ENCODE measurements at places on chromosomes 13 and 19.

DNA sequence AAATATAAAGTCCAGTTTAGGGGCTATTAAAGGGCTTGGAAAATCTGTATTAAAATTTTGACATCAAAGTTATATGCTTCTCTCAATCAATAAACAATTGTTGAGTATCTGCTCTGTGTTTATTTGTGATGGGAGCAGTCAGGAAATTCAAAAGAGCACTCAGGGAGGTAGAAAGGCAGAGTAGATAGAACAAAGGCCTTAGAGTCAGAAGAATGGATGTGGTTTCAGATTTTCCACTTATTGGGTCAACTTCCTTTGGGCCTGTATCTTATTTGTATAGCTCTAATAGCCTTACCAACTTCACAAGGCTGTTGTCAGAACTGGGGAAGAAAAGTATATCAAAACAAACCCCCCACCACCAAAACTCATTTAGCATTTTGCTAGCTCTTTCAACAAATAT lies 302.6 kb downstream of the SPRY2 start:
- no peaks in the 10 kb centered on the region for H3K27me3 ChIP-seq
- DNase-seq: no peak
- H3K4me3 ChIP-seq: no peak overlapping the region
- no peaks in the 10 kb centered on the region for H3K36me3 ChIP-seq
- H3K27ac ChIP-seq: no peak overlapping the region

DNA sequence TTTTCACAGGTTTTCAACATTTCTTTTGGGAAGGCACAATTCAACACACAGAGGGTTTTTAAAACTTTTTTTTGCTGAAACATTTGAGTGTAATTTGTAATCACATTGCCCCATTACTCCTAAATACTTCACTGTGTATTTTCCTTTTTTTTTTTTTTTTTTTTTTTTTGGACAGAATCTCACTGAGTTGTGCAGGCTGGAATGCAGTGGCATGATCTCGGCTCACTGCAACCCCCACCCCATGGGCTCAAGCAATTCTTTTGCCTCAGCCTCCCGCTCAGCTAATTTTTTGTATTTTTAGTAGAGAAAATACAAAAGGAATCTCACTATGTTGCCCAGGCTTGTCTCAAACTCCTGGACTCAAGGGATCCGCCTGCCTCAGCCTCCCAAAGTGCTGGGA lies 14.8 kb upstream of the DNAJC15 start:
- no peak overlapping the region for H3K4me3 ChIP-seq
- no peak for DNase-seq
- no peaks in the 10 kb centered on the region for H3K27me3 ChIP-seq
- H3K4me1 ChIP-seq: peaks cover 10% of the 10 kb centered on the region
- no peak overlapping the region for H3K27ac ChIP-seq
- H3K36me3 ChIP-seq: no peaks in the 10 kb centered on the region

DNA sequence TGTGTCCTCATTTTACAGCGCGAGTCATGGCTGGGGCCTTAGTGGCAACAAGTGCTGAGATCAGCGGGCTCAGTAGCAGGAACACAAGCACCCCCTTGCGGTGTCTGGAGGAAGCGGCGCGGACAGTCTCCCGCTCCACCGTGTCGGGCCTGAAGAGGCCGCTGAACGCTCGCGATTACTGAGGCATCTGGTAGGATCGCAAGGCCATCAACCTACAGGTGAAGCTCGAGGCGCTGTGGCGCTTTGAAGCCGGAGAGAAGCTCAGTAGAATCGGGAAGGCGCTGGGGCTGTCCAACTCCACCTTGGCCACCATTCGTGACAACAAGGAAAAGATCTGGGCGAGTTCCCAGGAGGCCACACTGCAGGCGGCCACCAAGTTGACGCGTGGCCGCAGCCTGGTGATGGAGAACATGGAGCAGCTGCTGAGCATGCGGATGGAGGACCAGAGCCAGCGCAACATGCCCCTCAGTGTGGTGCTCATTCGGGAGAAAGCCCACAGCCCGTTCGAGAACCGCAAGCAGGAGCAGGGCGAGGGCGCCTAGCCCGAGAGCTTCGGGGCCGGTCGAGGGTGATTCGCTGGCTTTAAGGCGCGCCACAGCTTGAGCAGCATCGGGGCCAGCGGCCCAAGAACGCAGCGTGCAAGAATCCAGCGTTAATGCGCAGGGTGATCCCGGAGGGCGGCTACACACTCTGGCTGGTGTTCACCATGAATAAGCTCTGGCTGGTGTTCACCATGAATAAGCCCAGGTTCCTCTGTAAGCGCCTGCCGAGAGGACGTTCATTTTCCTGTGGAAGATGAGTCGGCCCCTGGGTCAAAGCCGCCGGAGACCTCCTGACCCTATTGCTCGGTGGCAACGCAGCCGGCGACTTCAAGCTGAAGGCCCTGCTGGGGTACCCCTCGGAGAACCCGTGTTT lies 8.3 kb upstream of the MZF1 start:
- no peak overlapping the region for H3K27ac ChIP-seq
- H3K36me3 ChIP-seq: peaks cover 19% of the 10 kb centered on the region
- H3K4me3 ChIP-seq: no peak overlapping the region
- H3K4me1 ChIP-seq: no peaks in the 10 kb centered on the region
- H3K27me3 ChIP-seq: no peaks in the 10 kb centered on the region

- H3K4me1 ChIP-seq: no peaks in the 10 kb centered on the region
- no peak overlapping the region for H3K4me3 ChIP-seq
- no peaks in the 10 kb centered on the region for H3K27me3 ChIP-seq
- H3K27ac ChIP-seq: no peak overlapping the region
Observed at GRCh38 chr13:110634558-110634957, 19.2 kb downstream of the NAXD start.

All from Calu3 (cell line).